AG10803 (cell line): ENCODE measurements at places on chromosomes 1 and 21.

DNA sequence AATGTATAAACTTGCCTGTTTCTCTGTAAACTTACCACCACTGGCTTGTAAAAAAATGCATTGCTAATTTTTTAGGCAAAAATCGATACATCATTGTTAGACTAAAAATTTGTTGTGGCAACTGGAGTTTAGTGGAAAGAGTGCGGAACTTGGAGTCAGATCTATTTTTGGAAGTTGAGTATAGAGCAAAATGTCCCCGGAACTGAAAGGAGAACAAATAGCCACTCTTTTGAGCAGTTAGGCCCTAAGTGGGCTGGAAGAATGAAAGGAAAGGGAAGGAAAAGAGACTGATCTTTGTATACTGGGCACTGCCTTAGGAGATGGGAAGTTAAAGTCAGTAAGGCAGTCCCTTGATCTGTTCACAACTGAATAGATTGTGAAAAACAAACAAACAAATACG, 30.2 kb downstream of the OPTC start:
- no peak for DNase-seq

GRCh38 chr1:103283371-103283770, 175.0 kb upstream of the COL11A1 start:
- DNase-seq, result no peak

DNA sequence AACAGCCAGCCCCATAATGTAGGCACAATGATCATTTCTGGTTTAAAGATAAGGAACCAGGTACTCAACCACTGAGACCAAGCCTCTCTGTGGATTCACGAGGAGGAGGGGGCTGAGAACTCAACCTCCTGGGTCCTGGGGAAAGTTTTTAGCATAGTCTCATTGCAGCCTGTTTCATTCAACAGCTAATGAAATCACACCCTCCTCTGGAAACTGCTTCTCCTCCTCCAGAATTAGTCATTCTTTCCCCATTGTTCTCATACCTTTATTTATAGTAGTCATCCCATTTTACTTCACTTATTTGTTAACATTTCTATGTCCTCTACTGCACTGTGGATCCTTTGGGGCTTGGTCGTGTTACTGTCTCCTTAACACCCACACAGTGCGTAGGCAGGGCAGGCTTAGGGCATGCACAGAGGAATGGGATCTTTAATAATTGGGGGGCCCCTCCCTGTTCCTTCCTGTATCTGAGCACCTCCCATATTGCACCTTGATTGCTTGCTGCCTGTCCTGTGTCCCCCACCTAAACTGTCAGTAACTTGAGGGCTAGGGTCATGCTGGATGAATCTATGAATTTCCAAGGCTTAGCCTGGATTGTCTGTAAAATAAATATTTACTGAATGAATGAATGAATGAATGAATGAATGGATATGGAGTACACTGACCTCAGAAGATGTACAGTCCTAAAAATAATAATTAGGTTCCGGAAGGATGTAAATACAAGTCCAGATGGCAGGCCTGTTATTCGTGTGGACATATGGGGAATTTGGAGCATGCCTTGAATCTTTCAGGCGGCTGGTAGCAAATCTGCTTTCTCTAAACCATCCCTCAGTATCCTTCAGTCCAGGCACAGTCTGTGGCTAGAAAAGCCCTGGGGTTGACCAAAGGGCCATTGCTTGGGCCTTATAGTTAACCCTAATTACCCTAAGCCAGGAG, 153.8 kb upstream of the HMGB4 start:
- DNase-seq, result peak; percentile 31

GRCh38 chr1:65260851-65261473, 48.4 kb upstream of the DNAJC6 start:
- peak; percentile 82 for DNase-seq

DNA sequence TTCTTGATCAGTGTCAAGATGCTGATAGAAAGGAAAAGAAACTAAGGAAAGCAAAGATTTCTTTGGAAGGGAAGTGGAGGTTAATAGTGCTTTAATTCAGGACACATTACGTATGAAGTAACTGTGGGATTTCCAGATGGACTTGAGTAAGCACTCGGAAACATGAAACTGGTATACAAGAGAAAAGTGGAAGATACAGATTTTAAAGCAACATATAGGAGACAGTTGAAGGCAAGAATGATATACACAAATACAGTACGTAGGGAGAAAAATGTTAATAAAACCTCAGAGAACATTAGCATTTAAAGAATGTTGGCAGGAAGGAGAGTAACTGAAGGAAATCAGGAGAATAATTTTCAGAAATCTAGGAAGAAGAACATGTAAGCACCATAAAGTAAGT, 730.9 kb upstream of the ADGRL2 start:
- DNase-seq, result no peak

DNA sequence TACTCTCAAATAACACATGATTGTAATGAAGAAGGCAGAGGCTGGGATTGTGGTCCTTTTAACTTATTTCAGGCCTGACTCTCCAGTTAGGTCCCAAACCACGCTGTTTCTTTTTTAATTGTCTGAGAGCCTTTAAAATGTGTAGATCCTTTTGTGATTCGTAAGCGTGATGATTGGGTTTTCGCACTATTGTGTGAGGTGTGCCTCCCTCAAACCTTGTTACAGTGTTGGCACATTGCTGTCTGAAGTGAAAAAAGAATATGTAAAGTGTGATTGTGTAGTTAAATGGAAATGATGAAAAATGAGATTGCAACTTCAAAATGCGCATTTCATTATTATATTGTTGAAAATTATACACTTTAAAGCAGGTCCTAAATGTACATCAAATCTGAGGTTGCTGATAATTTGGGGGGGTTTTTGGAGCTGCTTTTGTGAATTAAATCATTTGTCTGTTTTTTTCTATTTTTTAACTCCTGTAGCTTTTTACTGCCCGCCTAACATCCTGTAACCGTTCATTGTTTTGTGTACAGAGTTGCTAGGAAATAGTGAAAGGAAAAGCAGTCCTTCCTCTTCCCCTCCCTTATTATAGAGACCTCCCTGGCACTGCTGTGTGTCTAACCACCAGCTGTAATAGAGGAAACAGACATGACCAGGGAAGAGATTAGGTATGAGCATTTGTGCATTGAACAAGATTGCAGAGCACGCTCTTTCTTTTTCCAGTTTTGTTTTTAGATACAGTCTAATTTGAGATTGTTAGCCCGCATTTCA, 43.3 kb downstream of the IARS2 start:
- no peak for DNase-seq

GRCh38 chr1:57218487-57219079, 205.3 kb downstream of the DAB1 start:
- DNase-seq, result no peak

- peak; percentile 61 for DNase-seq
These were observed 38.9 kb downstream of the LEPR start for GRCh38 chr1:65459397-65459768.

- DNase-seq, result no peak
These were observed 29.4 kb upstream of the TTC34 start for GRCh38 chr1:2830761-2831425.

DNA sequence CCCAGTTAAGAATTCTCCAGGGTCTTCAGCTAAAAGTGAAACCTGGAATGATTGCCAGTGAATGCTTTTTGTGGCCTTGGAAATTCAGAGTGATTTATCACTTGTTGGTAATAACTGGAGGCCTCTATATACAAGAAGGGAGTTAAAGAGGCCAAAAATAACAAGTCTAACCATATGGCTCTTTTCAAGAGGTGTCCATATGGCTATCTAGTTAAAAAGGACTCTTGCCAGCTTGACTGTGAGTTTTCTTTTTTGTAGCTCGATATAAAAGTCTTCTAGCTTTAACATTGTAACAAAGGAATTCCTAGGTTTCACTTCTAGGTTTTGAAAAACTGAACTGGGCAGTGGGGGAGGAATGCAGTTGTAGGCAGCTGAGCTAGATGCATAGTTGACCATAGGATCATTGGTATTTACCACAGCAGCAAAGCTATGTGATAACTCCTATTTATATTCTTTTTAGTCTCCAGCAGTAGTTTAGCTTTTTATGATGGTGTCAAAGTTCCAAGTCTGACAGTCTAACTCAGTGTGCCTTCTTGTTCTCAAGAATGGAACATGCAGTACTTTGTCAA, 44.4 kb downstream of the CACHD1 start:
- DNase-seq, result peak; percentile 82

DNA sequence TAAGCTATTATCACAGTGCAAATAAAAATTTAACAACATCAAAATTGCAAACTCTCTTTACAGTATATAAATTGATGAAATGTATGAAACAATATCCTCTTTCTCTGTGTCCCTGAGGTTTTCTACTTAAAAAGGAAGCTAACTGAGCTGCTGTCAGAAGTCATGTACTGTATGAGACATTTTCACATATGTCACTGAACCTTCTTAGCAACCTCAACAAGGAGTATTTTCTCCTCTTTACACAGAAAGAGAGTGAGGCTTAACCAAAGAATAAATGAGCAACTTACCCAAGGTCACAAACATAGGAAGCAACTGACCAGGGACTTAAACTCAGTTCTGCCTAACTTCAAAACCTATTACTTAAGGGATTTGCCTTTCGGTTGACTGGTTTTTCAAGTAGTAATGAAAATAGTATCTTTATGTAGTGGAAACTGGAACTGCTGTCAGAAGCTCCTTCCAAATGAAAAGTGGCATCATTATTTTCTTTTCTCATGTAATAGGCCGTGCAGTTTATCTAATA, 288.9 kb downstream of the LRRIQ3 start:
- no peak for DNase-seq

GRCh38 chr21:42174173-42174572, 44.8 kb upstream of the ABCG1 start:
- no peak for DNase-seq

- no peak for DNase-seq
These were observed 64.5 kb downstream of the PLPPR5 start for GRCh38 chr1:98940069-98940721.

GRCh38 chr1:45478121-45478814, 12.7 kb downstream of the TESK2 start:
- no peak for DNase-seq

GRCh38 chr1:54697896-54698295, 17.8 kb upstream of the TTC4 start:
- no peak for DNase-seq

- DNase-seq, result peak; percentile 41
These were observed 66.6 kb upstream of the CACHD1 start for GRCh38 chr1:64403331-64403730.

DNA sequence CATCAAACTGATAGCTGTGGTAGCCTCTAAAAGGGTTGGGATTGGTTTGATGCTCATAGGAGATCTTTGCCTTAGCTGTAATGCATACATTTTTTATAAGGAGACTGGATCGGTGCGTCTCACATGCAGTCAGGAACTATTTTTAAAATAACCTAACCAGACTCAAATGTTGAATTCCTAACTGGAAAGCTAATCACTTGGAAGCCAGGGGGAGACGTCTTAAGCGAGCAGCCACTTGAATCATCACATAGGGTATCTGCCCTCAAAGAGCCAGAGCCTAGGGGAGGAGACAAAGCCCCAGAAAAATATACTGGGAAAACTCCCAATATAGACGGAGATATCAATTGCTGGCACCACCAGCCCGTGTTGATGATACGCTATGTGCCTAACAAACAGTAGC, 61.7 kb upstream of the PUM1 start:
- DNase-seq, result peak; percentile 46

- no peak for DNase-seq
These were observed 16.7 kb upstream of the IL10RB start for GRCh38 chr21:33249331-33250002.

- DNase-seq, result no peak
These were observed 7.2 kb downstream of the GORAB start for GRCh38 chr1:170539154-170539553.

DNA sequence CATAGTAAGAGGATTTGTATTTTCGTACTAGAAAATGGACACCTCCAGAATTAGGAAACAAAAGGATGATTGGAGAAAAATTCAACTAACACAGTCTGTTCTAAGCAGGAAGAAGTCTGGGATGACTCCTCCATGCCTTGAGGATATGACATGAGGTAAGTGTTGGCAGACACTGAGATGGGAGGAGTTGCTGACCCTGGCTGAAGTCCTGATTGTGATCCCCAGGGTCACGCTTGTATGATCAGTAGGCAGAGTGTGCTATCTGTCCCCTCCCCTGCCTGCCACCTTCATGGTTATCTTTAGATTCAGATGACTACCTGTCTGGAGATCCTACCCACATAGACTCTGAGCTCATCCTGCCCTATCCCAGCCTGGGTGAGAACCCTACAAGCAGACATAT, 249.1 kb downstream of the C1orf94 start:
- DNase-seq, result no peak

- DNase-seq, result no peak
These were observed 13.1 kb upstream of the COP1 start for GRCh38 chr1:176220100-176220689.

- no peak for DNase-seq
These were observed 49.1 kb downstream of the RIPK4 start for GRCh38 chr21:41717573-41718330.

GRCh38 chr1:197021716-197022115, 44.4 kb downstream of the CFHR5 start:
- DNase-seq, result no peak

DNA sequence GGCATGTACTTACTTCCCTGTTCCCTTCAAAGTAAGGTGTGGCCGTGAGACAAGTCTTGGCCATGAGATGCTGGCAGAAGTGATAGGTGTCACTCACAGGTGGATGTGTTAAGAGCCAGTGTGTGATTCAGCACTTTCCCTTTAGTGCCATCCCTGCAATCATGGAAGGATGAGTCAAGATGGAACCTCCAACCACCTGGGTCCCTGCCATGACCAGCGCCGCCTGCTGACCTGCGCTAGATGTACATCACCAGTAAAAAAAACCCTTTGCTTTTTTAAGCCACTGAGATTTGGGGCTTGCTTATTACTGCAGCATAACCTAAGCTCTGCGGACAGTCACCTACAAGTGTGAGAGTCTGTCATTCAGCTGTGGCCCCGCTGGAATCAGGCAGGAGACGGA, 71.7 kb downstream of the TOMM20 start:
- DNase-seq, result no peak

- DNase-seq, result no peak
These were observed 296 bp upstream of the RNPEP start for GRCh38 chr1:201982082-201982622.

DNA sequence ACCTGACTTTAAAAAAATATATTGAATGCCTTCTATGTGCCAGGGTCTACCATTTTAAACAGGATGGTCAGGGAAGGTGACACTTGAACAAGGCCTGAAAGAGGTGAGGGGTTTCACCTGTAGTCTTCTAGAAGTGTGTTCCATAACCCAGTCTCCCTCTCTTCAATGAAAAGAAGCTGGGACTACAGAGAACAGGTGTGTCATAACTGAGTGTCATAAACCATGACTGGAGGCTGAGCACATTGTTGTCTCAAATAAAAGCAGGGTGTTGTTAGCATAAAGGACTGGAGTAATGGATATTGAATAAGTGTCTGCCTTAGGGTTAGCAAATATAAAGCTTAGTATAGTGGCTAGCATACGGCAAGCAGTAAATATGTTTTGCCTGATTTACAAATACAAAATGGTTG, 65.4 kb downstream of the SYDE2 start:
- DNase-seq, result no peak

DNA sequence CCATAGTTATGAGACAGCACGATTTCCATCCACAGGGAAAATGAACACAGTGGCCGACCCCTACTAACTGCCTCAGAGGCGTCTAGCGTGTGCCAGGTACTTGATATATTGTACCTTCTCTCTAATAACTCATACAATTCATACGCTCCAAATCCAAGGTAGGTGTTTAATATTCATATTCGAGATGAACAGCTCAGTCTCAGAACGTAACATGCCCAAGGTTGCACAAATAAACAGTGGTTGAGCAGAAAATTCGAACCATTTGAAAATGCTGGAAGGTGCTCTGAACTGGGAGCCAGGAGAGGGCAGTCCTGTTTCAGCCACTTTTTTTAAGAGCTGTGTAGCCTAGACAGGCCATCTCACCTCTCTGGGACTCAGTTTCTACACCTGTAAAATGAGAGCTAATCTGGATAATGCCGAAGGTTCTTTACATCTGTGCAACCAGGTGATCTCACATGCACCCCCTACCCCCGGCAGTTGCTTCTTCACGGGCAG, 7.9 kb downstream of the SLC45A3 start:
- no peak for DNase-seq
